ENCODE measurements at places on chromosomes 5 and 9. TPM values are rescaled to one million over a fixed set of nuclear protein-coding genes. Genes with fewer than 3 reads are reported as not detected.

Gene RNF224
- 0.08 TPM for polyA plus RNA-seq

Gene PCDHGA12
- 0.05 TPM for polyA plus RNA-seq

DNA sequence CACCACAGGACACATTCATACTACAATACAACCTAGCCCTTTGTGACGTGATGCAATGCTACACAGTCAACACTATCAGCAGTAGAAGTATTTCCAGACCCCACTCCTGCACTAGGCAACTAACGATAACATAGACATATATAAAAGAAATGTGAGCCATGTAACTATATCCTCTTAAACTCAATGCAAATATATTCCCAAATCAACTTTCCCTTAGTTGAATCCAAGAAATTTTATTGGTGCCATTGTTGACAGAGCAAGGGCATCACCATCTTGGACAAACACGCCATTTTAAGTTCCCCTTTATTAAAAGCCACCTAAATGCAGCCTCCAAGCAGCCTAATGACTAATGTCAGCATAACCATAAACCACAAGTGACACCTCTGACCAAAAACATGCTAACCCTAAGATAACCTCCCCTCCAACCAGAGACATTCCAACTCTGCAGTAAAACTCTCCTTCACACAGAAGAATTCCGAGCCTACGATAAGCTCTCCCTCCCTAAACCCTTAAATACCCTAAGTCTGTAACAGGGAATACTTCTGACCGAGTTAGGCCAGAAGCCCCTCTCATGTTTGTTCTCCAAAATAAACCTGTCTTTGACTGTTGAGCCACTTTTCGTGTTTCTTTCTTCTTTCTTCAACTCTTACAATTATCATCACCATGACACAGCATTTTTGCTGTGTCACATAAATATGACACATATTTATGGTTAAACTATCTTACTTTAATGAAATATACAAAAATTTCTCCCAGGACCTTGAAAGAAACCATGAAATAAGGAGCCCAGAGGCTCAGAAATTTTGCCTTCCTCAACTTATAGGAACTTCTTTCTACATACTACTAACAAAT is 1497.8 kb downstream of the EFNA5 start:
- DNase-seq = no peak
- no peak overlapping the region for H3K4me3 ChIP-seq
- H3K4me1 ChIP-seq = no peaks in the 10 kb centered on the region
- H3K27ac ChIP-seq = no peak overlapping the region
- H3K27me3 ChIP-seq = no peaks in the 10 kb centered on the region

- no peaks in the 10 kb centered on the region for H3K27me3 ChIP-seq
- DNase-seq = no peak
- no peaks in the 10 kb centered on the region for H3K36me3 ChIP-seq
- H3K4me3 ChIP-seq = no peak overlapping the region
- H3K27ac ChIP-seq = no peak overlapping the region
Observed at GRCh38 chr5:11293523-11293922, 532.5 kb upstream of the DAP start.

DNA sequence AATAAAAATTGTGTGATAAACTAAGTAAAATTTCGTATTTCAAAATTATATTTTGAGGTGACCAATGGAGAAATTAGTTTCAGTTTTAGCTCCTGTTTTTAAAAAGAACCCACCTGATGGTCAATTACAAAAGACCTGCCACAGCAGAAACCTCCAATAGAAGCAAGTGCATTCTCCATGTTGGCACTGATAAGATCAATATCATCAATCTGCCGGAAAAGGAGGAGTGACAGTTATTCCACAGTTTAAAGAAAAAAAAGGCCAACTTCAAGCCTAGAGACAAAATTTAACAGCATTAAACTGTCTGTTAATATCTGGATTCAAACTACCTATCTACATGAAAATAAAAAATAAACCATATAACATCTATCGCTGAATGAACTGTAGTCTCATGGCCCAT is 67.7 kb downstream of the SPTLC1 start:
- no peak for DNase-seq
- H3K27ac ChIP-seq = no peak overlapping the region
- peaks cover 83% of the 10 kb centered on the region for H3K36me3 ChIP-seq
- H3K27me3 ChIP-seq = no peaks in the 10 kb centered on the region

DNA sequence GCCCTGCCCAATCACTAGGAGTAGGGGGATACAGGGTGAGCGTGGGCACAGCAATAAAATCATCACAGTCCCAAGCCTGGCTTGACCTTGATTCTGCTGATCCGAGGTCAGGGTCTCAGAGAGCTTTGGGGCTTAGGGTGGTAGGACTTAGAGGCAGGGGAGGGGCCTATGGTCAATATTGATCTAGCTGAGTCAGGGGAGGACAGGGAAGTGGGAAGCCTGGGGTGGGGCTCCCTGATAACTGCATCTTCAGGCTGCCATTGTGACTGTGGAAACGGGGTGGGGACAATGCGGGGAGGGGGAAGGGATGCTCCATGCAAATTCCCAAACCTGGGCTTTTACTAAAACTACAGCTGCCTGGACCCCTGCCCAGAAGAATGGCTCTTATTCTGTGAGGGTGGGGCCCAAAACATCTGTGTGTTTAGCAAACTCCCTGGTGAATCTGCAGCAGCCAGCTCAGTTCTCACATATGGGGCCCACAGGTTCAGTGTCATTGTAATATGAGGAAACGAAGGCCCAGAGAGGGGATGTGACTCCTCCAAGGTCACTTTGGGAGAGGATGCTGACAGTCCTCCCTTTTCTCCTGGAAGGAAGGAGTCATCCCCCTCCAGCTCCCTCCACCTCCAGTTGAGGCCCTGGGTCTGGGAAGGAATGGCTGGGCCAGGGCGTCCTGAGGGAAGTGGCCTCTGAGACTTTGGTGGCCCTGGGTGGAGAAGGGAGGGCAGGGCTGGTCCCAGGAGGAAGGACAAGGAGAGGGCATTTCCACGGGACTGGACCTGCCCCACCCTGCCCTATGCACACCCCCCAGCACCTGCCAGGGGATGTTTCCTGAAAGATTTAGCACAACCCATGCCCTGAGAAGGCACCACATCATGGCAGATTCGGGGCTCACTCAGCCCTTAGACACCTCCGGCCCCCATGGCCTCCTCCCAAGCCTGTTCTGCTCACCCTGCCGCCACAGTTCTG is 26.4 kb downstream of the SLC6A7 start:
- H3K4me3 ChIP-seq = no peak overlapping the region
- H3K4me1 ChIP-seq = no peaks in the 10 kb centered on the region
- no peaks in the 10 kb centered on the region for H3K36me3 ChIP-seq
- no peak overlapping the region for H3K27ac ChIP-seq
- no peak for DNase-seq

DNA sequence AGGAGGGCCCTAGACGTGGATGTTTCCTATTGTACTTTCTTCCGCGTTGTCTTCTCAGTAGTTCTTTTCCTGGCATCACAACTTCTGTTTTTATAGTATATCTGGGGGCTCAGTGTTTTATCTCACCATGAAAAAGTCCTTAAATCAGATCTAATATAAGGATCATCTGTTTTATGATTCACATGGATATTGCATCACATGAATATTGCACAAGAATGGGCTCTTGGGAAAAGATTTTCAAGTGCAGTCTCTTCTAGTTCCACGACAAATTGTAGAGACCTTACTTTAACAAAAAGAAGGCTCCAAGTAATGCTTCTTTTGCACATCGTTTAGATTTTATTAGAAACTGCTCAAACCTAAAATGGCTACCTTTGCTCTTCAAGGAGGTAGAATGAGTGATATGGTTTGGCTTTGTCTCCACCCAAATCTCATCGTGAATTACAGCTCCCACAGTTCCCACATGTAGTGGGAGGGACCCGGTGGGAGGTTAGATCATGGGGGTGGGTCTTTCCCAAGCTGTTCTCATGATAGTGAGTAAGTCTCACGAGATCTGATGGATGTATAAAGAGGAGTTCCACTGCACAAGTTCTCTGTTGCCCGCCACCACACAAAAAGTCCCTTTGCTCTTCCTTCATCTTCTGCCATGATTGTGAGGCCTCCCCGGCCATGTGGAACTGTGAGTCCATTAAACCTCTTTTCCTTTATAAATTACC is 53.7 kb upstream of the FAM120A start:
- no peak for DNase-seq
- no peak overlapping the region for H3K27ac ChIP-seq
- H3K27me3 ChIP-seq = no peaks in the 10 kb centered on the region
- no peaks in the 10 kb centered on the region for H3K36me3 ChIP-seq
- H3K4me3 ChIP-seq = no peak overlapping the region

DNA sequence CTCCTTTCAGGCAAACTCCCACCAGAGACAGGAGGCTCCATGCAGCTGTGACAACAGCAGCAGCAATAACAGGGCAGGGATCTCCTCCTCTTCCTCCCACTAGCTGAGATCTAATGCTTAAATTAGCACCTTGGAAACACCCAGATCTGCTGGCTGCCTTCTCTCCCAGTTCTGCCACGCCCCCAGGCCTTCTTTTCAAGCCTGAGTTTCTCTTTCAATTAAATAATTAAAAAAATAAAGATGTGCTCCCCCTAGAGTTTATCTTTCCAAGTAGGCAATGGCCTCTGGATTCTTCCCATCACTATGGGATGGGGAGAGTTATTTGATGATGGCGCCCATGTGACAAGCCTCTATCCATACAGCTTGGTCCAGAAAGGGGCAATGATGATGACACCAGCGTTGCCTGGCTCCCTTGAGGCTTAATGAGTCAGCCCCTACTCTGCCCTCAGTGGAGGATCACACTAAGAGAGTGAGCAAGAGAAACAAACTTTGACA is 3.8 kb downstream of the FAM219A start:
- H3K27me3 ChIP-seq = no peaks in the 10 kb centered on the region
- H3K27ac ChIP-seq = no peak overlapping the region
- H3K4me3 ChIP-seq = no peak overlapping the region
- no peaks in the 10 kb centered on the region for H3K36me3 ChIP-seq

DNA sequence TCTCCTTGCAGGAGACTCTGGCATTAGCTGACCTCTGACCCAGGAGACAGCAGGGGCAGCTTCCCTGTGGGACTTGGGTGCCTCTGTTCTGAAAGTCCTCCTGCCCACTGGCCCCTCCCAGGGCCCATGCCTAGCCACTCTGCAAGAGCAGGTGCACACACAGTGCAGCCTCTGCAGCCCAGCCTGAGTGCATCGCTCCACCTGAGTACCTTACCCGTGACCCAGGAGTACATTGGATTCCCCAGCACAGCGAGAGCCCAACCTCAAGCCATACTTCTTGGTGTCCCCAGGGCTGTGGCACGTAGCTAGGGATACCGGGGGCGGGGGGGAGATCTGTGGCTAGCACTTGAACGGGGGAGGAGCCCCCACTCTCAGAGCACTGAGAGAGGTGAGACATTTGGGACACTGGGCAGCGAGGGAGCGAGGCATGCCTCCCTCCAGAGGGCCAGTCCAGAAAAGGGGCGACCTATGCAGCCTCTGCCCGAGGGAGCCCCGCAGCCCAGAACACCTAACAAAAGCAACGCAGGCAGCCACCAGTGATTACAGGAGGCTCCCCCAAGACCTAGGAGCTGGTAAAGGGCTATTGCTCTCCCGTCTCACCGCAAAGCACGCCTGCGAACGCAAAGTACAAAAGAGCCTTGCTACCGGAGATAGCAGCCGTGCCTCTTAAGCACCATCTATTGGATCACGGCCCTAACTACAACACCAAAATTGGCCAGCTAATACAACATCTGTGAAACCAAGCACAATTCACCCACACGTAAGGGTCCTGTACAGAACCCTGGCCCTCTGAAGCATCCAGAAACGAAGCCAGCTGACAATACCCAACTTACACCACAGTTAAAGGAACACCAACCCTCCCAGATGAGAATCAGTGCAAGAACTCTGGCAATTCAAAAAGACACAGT is 826 bp upstream of the PRDM9 start:
- H3K4me1 ChIP-seq = no peaks in the 10 kb centered on the region
- H3K36me3 ChIP-seq = no peaks in the 10 kb centered on the region
- peak; percentile 16 for DNase-seq

- no peaks in the 10 kb centered on the region for H3K27me3 ChIP-seq
- H3K4me3 ChIP-seq = no peak overlapping the region
- no peaks in the 10 kb centered on the region for H3K4me1 ChIP-seq
- DNase-seq = no peak
Observed at GRCh38 chr9:94818178-94818541, 91.7 kb downstream of the AOPEP start.

Data from SK-N-SH (cell line).